LoVo (cell line): ENCODE measurements at places on chromosomes 12 and 14.
A peak's percentile ranks its signal among the peaks of the same experiment; 100 is the strongest.

DNA sequence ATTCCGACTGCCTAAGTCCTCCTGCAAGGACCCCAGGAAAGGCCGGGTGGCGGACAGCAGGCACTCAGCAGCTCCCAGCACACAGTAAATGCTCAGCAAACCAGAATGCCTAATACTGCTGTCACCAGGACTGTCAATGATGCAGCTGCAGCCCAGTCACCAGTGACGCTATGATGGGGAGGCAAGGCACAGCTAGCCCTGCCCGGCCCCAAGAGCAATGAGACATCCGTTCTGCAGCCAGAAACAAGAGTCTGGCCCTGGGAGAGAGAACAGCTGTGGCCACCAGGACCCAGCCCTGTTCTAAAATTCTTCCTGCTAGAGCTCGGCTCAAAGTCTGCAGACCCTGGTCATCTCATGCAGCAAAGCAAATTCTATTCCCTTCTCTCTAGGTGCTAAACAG, 69.8 kb downstream of the NCOR2 start:
- DNase-seq = no peak

- DNase-seq = no peak
Measured at GRCh38 chr12:79988368-79988767, 53.5 kb upstream of the PPP1R12A start.

DNA sequence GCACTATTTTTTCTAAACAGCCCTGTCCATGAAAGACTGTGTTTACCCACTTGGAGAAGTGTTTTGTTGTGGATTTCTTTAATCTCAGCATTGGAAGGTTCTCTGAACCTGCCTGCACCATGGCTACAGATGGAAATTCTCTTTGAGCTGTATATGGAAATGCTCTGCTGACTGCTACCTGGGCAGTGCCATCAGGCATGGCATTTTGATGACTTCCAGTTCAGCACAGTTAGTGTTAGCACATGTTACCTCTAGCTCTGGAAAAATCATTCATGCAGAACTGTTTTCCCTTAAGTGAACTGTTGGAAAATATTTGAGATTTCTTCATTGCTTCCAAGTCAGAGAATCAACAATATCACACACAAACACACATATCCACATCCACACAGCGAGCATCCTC, 52.6 kb upstream of the RIC8B start:
- no peak for DNase-seq

GRCh38 chr12:131699434-131699833, 11.5 kb upstream of the SFSWAP start:
- DNase-seq = no peak

- peak; percentile 37 for DNase-seq
Measured at GRCh38 chr12:113439606-113440030, 17.4 kb downstream of the SDSL start.

DNA sequence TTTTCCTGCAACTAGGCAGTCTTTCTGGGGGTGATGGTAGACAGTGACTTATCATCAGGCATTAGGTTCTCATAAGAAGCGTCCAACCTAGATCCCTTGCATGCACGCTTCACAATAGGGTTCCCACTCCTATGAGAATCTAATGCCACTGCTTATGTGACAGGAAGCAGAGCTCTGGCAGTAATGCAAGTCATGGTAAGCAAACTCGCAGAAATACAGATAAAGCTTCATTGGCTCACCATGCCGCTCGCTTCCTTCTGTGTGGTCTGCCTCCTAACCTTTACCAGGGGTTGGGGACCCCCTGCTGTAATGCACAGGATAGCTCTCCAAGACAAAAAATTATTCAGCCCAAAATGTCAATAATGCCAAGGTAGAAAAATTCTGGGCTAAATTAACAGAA, 864.2 kb downstream of the TRHDE start:
- DNase-seq = no peak

DNA sequence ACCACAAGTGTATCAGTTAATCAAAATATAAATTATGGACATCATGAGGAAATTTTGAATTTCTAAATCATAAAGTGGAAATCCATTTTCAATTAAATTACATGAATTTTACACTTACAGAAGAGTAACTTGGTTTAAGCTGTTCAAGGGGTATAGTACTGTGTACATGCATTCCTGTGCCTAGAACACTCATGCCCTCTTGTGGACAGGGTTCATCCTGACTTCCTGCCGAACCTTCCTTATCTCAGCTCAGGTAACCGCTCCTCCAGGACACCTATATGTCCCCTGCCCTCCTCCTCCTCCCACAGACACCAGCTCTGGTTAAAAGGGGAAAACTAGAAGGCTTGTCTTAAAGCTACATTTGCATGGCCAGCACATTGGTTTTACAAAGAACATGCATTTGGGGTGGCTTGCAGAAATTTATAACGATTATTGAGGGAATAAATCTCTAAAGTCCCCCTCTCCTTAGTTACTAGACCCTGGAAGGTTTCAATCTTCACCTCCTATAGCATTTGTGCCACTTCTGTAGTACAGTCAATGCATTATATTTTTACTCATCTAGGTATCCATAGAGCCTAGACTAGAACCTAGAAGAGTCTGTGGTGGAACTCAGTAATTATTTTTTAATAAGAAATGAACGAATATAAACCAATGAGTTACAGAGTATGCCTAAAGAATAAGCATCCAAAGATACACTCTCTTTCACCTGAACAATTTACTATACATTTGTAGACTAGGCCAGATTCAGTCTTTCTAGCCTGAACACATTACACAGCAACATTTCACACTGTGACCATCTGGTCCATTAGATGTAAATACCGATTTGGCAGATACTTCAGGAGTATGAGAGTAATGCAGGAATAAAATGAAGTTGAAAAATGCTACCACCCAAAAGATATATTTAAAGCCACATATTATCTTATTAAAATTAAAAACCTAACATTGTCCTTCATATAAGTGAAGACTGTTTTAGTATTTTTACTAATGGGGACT, 345.6 kb downstream of the PAWR start:
- DNase-seq = peak; percentile 68

DNA sequence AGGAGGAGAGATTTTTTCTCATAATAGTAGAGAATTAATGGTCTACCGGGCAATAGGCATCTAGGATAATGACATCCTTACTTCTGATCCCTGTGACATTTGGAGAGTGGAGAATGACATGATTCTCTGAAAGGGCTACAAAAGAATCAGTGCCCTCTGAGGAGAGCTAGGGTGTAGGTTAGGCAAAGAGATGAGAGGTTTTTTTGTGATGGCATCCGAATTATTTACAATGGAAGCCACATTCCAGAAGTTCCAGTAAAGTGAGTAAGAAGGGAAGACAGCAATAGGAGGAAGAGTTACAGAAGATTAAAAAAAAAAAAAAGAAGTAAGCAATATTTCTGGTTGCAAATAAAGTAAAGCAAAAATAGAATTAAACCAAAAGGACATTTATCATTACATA, 478.0 kb downstream of the RMST start:
- DNase-seq = no peak

- no peak for DNase-seq
Measured at GRCh38 chr14:81066672-81067071, 111.3 kb downstream of the TSHR start.

GRCh38 chr12:50052544-50052943, 4.9 kb upstream of the ASIC1 start:
- no peak for DNase-seq

GRCh38 chr12:115962216-115962615, 315.3 kb downstream of the MED13L start:
- no peak for DNase-seq

- DNase-seq = no peak
Measured at GRCh38 chr12:9725213-9725870, 7.6 kb downstream of the CLECL1 start.

DNA sequence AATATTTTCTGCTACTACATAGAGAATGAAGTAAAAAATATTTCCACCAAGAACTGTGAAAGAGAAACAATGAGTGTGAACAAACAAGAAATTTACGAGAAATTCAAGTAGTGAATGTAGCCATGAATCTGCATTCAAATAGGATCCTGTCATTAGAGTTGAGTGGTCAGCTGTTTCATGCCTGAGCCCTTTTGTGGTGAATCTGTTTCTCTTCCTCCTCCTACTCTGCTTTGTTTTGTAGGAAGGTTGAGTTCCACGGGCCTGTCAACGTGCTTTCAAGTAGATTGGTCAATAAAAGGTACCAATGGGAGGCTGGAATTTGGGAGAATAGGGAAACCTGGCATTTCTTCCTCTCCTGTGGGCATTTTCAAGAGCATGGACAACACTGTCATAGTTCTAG, 1749.6 kb upstream of the FLRT2 start:
- no peak for DNase-seq

DNA sequence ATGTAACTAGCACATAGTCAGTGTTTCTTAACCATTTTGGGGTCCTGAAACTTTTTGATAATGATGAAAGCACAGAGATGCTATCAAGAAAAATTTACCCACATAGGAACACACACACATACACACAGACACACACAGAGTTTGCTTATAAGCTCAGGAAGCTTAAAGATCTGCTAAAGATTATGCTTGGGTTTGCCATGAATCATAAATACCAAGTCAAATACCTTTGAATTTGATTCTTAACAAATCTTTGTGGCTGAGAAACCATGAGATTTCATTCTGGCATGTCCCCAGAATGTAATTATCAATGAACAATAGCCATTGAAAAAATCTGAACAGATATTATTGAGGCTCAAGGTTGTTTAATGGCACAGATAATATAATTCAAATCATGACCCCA, 89.2 kb downstream of the NTS start:
- no peak for DNase-seq

- no peak for DNase-seq
Measured at GRCh38 chr14:103298620-103299019, 35.4 kb upstream of the EIF5 start.

DNA sequence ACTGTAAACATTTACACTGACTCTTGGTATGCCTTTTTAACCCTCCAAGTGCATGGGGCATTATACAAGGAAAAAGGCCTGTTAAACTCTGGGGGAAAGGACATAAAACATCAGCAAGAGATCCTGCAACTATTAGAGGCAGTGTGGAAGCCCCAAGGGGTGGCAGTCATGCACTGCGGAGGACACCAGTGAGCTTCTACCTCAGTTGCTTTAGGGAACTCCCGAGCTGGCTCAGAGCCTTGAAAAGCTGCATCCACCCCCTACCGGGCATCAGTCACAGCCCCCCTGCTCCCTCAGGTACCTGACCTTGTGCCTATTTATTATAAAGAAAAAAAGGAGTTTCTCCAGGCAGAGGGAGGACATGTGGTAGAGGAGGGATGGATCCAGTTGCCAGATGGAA, 695.6 kb upstream of the LMO3 start:
- no peak for DNase-seq

DNA sequence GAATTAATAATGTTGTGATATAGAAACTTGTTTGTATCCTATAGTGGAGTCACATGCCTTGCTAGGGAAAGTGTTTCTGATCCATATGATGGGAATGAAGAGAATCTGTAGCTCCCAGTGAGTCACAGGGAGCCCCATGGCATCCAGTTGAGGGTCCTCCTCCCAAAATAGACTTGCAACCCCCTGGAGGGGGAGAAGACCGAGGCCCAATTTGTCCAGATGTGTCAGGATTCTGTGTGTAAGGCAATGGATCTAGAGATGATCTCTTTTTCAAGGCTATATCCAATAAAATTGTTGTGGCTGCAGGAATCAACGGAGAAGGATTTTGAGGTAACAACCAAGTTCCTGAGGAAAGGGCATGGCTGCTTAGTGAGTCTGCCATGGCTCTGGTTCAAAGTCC, 121.8 kb downstream of the BCL11B start:
- no peak for DNase-seq

DNA sequence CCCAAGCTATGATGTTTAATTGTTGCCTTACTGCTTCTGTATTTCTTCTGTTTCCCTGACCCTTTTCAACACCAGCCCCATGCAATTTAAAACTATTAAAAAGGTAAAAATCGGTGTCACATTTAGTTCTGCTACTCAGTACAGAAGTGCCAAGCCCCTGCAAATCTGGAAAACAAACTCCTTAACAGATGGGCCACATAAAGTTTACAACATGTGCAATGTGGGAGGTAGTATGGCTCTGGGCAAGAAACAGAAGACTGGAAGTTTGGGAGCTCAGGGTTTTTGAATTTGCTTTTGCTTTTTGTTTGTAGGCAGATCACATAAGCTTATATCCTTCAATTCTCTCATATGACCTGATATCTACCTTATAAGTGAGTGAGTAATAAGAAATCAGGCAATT, 404.0 kb upstream of the ATP2B1 start:
- DNase-seq = no peak
